Fibroblast of skin of left quadriceps (primary cell): ENCODE measurements at places on chromosomes 3 and 15.
A peak's percentile ranks its signal among the peaks of the same experiment; 100 is the strongest.

DNA sequence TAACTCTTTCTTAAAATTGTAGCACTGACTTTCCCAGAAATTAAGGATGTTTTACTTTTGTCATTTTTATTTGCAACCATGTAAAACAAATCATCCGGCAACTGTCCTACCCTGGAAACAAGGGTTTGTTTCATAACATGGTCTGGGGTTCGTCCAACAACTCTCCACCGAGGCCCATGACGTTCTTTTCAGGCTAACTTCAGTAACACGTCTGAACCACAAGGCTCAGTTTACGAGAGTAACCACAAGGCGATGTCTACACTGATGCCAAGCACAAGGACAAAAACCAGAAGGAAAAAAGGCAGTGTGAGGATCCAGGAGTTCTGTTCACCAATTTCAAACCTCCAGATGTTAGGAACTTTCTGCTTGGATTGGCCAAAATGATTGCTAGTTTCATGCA is 546.1 kb downstream of the NTRK3 start:
- DNase-seq = no peak

DNA sequence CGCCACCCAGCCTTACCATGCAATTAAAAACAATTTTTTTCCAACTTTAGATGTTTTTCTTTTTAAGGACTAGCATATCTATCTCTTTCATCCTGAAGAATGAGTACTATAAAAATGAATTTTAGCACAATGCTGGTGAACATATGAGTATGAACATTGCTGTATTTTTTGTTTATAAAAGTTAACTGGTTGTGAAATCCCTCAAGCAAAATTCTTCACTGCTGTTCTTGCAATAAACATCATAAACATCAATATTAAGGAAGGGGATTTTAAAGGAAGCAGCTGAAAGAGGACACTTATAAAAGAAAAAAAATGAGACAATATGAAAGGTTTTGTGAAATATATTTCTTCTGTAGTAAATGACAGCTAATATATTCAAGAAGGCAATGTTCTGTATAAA is 3.0 kb downstream of the PLSCR4 start:
- DNase-seq = no peak

DNA sequence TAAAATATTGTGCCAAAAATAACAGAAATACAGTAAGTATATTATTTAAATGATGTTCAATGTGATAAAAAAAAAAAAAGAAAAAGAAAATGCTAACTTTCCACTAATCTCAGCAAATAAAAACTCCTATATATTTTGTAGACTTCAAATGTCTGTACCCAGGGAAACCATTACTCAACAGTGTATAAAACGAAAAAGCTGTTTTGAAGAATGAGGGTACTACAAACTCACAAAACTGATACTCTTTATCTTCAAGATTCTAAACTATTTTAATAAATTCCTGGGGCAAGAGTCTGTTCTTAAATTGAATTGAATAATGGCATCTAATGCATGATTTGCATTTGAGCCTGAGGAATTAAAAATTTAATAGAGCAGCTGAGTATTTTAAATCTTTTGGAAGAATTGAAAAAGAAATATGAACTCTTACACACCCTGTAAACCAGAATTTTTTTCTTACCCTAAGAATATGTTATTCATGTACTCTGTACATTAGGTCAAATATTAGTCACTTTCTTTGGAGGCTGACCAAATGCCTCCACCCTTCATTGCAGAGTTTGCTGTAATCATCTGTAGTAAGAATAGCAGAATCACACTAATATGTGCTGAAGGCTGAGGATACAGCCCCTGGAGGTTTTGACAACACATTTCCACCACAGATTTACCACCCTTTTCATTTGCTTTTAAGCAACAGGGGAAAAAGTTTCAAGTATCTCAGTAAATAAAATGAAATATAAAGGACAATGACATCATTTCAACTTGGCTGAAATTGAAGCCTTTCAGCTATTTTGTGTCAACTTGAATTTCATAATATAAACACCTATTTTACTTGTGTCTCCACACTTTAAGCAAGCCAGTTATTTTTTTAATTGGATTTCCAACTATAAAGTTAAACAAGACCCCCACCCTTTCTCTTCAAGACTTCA is 79.7 kb downstream of the FBN1 start:
- DNase-seq = peak; percentile 92

- DNase-seq = no peak
Measured at GRCh38 chr3:43011638-43012037, 32.5 kb downstream of the GASK1A start.

DNA sequence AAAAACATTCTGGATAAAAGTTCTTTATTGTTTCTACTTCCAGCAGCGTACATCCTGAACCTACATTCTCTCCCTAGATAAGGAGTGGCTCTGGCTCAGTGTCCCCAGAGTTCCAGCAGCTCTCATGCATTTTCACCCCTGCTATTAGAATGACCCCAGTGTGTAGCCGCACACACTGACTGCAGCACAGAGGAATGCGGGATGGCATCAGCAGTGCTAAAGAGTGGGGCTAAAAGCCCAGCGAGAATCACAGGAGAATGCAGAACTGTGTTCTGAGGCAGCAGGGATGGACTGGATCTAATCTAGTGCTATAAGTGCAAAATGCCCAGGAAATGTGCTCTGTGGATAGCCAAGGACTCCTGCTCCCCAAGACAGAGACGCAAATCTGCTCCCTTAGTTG is 66.4 kb upstream of the TJP1 start:
- DNase-seq = no peak

GRCh38 chr15:88627463-88627862 is 6.3 kb downstream of the AEN start:
- no peak for DNase-seq

DNA sequence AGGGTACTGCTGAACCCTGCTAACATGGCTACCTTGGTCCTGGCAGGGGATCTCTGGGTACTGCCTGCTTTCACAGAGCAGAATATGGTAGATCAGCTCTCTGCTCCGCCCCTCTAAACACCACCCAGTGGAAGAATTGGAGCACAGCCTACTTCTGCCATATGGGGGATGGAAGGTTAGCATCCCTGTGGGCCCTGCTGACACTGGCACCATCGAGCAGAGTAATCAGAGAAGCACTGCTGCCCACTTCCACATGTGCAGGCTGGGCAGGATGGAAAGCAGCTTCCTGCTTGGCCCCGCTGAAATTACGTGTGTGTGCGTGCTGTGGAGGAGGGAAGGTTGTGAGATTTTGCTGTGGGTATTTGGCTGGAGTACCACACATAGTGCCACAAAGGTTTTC is 24.8 kb downstream of the CCR1 start:
- DNase-seq = no peak

DNA sequence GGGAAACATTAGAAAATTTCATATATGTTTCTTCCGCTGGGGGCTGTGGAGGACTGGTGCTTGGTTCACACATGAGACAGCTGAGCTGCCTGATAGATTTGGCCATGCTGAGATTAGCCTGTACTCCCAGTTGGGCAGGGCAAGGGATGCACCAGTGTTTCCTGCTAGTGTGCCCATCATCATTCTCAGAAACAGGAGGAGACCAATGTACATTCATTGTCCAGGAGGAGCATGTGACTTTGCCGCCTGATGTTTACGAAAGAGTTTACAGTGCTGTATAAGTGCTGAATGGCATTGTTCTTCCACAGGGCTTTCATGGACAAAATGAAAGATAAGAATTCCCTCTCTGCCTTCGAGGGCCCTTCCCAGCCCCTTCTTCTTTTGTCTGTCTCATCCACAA is 311.1 kb upstream of the THBS1 start:
- no peak for DNase-seq

DNA sequence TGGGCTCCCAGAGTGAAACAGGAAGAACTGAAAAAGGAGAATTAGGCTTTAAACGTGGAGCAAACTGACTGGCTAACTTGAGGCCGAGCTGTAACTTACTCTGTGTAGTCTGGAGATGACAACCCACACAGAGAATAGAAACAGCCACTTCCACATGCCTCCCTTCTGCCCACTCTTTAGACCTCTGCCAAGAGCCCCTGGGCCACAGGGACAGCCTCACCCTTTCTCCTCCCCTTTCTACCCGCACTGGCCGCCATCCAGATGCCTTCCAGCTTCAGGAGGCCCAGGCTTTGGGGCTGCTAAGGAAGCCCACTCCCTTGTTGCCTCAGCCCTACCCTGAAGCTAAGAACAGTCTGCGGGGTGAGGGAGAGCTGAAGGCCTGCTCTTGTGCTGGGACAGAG is 6.8 kb downstream of the ARHGAP31 start:
- no peak for DNase-seq

GRCh38 chr15:40958146-40958545 is 4.9 kb downstream of the CHAC1 start:
- DNase-seq = no peak

DNA sequence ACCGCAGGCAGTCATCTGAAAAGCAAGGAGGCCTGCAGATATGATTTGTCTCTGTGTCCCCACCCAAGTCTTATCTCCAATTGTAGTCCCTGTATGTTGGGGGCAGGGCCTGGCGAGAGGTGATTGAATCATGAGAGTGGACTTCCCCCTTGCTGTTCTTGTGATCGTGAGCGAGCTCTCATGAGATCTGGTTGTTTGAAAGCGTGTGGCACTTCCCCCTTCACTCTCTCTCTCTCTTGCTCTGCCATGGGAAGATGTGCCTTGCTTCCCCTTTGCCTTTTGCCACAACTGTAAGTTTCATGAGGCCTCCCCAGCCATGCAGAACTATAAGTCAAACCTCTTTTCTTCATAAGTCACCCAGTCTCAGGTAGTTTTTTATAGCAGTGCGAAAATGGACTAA is 83.3 kb downstream of the TMCO5A start:
- no peak for DNase-seq

- no peak for DNase-seq
Measured at GRCh38 chr3:50008931-50009330, 69.0 kb downstream of the RBM6 start.

GRCh38 chr3:180871901-180872300 is 40.6 kb upstream of the FXR1 start:
- DNase-seq = no peak
